ENCODE measurements at places on chromosomes 1 and 21. TPM values are rescaled to one million over a fixed set of nuclear protein-coding genes. Genes with fewer than 3 reads are reported as not detected.

The TSNAX gene
- 31.5 TPM for total RNA-seq

The METTL13 gene
- total RNA-seq = 26.8 TPM

The FAM151A gene
- total RNA-seq = not detected

The ALG6 gene
- 4.2 TPM for total RNA-seq
